ENCODE measurements at places on chromosomes 6 and 20. TPM values are rescaled to one million over a fixed set of nuclear protein-coding genes. Genes with fewer than 3 reads are reported as not detected.

The ZBTB9 gene
- 14.2 TPM for total RNA-seq

- no peaks in the 10 kb centered on the region for H3K36me3 ChIP-seq
- no peaks in the 10 kb centered on the region for H3K27me3 ChIP-seq
- H3K27ac ChIP-seq: peak overlapping the region; percentile 73
Measured at GRCh38 chr6:17393892-17394631, 667 bp downstream of the CAP2 start.

- H3K4me1 ChIP-seq: peaks cover 3% of the 10 kb centered on the region
- no peak for DNase-seq
- no peak overlapping the region for H3K27ac ChIP-seq
- no peaks in the 10 kb centered on the region for H3K36me3 ChIP-seq
Measured at GRCh38 chr6:142868917-142869316, 76.1 kb downstream of the HIVEP2 start.

- no peak for DNase-seq
- H3K36me3 ChIP-seq: no peaks in the 10 kb centered on the region
- H3K27me3 ChIP-seq: peaks cover 36% of the 10 kb centered on the region
- H3K4me3 ChIP-seq: no peak overlapping the region
Measured at GRCh38 chr6:72595812-72596211, 26.1 kb upstream of the KCNQ5 start.

- H3K4me3 ChIP-seq: no peak overlapping the region
- peaks cover 23% of the 10 kb centered on the region for H3K4me1 ChIP-seq
- H3K27ac ChIP-seq: no peak overlapping the region
- no peak for DNase-seq
Measured at GRCh38 chr20:63570281-63571086, 3.6 kb downstream of the HELZ2 start.

The UBD gene
- total RNA-seq: not detected

All from HCT116 (cell line).